ENCODE measurements at places on chromosomes 6 and 20.

GRCh38 chr6:2859185-2859700 is 17.6 kb upstream of the SERPINB1 start:
- no peak for DNase-seq

- no peak for DNase-seq
These were observed 111.0 kb downstream of the SYCP2 start for GRCh38 chr20:59822291-59823029.

DNA sequence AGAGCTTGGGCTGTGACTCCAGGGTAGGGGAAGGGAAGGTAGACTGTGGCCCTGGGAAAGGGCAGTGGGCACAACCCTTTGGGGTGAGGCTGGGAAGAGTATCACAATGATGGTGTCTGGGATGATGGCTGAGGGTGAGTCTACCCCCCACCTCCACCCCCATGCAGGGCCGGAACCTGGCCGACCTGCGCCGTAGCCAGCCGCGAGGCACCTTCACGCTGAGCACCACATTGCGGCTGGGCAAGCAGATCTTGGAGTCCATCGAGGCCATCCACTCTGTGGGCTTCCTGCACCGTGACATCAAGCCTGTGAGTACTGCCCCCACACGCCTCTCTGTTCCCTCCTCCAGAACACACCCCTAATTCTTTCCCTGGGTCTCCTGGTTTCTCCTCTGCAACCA is 10.1 kb downstream of the TTBK1 start:
- DNase-seq: no peak

DNA sequence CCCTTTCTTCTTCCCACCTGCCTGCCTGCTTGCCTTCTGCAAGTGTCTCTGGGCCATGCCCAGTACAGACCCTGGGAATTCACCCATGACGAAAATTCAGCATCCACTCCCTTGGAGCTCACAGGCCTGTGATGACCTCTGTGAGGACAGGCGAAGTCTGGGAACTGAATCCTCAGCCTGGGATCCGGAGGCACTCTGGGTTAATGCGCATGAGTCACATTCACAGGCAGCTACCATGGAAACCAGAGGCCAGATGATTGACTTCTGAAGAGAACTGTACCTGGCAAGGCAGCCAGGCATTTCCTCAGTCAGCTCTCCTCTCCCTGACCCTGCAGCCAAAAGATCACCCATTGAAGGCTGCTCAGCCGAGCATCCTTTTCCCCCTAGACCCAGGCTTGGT is 41.0 kb downstream of the SLC9A8 start:
- no peak for DNase-seq

- DNase-seq: no peak
These were observed 6.7 kb upstream of the VNN2 start for GRCh38 chr6:132764370-132764769.

DNA sequence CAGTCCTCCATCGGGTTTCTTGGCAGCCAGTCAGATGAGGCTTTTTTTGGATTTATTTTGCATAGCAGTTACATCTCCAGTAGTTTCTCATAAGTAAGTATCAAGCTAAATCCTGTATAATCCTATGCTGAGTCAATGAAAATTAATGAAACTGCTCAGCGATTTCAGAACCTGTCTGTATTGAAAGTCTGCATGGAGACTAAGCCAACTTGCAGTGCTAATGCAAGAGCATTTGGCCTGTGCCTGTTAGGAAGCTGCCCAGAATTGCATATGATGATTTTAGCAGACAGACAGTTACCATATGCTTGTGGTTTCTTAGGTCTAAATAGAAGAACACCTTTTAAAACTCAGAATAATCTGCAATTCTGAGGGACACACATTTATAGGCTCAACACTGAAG is 25.2 kb upstream of the LRRN4 start:
- no peak for DNase-seq

DNA sequence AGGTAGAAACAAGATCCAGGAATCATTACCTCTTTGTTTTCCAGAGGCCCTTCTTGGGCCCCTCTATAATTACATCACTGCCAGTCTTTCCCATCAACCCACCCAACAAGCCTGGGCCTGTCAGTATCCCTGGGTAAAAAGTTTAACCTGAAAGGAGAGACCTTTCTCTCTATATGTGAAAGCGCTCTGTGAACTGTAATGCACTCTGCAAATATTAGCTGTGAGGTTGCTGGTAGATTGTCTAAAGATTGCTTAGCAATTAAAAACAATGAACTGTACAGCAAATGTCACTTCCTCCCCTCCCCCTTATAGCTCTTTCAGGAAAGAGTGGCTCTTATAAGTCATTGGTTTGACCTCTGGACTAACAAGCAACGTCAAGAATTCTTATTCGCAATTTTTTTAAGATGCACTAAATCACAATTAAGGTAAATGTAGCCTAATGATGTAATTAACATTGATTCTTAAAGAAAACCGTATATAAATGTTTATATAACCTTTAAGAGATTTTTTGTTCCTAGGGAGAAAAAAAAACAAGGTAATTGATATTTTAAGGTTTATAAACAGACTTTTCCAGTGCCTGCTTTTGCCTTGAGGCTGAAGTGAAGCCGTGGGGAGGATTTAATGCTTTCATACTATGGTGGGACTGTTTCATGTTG is 18.4 kb downstream of the ECT2L start:
- DNase-seq: no peak

DNA sequence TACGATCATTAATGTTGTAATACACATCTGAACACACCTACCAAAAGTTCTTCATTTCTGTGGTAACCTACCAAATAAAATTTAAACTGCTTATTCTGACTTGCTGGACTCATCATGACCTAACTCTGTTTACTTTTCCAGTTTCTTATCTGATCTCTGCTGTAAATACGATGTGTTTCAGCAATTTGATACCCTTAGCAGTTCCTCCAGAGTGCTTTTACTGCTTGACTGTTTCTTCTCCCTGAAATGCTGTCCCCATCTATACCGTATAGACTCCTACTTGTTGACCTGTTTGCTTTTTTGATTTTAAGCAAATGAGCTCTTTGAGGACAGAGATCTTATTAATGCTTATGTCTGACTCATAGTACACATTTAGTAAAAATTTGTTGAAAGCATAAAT is 119.5 kb downstream of the SCAF8 start:
- no peak for DNase-seq

DNA sequence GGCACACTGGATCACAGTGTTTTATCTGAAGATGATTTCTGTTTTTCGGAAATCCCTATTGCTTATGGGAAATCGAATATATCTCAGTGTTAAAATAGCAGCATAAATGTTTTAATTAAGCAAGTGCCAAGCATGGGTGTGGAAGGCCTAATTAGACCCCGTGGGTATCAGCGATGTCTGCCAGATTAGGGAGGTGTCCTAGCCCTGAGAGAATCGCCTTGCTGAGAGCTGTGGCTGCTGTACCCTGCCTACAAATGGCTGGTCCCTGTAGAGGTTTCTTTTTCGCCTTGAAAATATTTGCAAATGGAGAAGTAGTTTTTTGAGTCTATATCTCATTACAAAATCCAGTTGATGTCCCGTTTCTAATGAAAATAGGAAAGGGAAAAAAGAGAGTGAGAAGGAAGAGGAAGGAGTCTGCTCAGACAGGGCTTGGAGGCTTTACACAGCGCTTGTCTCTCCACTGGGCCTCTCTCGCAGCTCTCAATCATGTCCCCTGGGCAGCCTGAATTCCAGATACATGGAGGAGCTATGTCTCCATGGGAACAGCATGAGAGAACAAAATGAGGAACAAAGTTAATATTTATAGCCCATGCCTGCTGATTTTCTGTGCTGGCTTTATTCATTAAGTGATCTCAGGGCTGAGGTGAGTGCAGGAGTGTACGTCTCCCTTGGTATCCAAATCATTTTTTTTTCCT is 35.2 kb upstream of the BCLAF1 start:
- DNase-seq: no peak

DNA sequence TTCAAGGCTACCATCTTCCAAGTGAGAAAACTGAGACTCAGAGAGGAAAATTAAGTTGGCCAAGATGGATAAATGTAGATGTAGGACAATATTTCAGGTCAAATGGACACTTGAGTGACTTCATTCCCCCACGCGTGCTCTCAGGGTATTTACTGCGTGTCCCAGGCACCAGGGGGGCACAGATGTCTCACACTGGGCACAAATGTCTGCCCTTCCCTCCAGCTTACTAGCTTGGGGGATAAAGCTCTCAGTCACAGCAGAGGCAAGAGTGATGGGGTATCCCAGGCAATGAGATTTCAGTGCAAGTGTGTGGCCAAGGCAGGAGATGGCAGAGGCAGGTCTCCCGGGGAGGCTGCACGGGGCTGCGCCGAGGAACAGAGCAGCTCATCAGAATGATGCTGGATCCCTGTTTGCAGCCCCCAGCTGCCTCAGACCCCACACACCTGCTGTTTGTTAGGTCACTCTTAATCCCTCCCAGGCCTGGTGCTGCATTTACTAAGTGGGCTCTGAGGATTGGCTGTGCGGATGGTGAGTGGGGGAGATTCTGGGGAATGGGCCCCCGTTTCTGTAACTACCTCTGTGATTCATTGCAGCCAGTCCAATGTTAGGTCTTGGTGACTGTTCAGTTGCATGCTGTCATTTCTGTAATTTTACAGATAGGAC is 44.1 kb downstream of the PTK7 start:
- no peak for DNase-seq

DNA sequence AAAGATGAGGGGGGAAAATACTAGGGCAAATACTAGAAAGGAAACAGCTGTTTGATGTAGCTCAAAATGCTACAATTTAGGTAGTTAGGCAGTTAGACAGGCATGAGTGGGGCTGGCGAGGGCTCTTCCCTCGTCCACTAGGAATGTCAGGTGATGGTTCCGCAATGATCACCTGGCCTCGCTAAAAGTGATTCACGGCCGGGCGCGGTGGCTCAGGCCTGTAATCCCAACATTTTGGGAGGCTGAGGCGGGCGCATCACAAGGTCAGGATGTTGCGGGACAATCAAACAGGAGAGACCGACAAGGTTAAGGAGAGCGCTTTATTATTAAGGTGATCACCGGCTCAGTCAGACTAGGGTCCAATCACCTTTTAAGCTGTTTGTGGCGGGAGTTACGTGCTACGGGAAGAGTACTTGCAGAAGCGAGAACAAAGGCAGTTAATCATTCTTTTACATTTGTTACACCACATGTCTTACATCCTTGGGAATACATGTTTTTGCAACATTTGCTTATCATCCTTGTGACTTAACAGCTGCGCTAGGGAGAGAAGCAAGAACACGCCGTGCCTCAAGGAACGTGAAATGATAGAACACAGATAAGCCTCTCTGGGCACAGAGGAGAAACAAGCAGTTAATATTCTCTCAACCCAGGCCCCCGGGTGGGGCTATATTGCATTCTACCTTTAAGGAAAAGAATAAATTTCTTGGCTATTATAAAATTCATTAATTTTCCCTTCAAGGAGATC is 1025.4 kb downstream of the EYS start:
- no peak for DNase-seq

GRCh38 chr6:38783443-38784228 is 68.5 kb downstream of the DNAH8 start:
- DNase-seq: no peak

GRCh38 chr20:59043698-59044097 is 1.1 kb upstream of the PRELID3B start:
- no peak for DNase-seq

DNA sequence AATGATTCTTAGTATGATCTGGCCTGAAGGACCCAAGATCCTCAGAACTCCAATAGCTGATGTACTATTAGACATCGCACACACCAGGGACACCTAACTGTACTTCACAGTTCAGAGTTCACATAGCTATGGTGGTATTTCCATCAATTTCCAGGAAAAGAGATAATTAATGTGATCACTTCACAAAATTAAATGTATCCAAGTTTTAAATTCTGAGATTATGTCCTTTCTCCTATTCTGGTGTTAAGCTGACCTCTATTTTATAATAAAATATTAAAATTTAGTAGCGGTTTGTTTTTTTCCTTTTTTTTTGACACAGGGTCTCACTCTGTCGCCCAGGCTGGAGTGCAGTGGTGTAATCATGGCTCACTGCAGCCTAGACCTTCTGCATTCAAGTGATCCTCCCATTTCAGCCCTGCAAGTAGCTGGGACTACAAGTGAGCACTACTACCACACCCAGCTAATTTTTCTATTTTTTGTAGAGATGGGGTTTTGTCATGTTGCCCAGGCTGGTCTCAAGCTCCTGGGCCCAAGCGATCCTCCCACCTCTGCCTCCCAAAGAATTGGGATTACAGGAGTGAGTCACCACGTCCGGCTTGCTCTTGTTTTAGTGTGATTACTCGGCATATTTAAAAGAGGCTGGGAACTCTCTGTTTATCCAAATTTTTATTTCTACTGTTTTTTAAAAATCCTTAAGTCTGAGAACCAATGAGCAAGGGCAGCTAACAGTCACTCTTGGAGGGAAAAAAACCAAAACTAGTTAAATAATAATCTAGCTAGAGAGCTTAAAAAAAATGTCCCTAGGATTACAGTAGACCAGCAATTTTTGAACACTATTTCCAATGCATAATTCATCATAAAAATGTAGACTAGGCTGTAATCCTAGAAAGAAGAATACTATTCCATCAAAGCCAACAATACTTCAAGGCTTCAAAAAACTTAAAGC is 16.0 kb downstream of the KIF13A start:
- DNase-seq: no peak

DNA sequence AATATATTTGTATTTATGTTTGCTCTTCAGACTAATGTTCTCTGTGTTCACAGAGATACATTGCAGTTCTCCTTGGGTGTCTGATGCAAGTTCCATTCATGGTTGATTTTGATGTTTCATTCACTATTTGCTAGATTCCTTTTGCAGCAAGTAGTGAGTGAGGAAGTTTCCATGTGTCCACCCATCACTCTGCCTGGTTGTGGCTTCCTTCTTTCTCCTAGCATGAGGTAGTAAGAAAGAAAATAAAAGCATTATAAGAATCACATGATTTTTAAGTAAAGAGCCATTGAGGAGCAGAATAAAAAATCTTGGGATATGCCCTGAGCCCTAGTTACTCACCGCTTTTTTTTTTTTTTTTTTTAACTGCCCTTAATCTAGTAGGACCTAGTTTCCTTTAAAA is 8.7 kb downstream of the SASH1 start:
- no peak for DNase-seq

- no peak for DNase-seq
These were observed 3.1 kb downstream of the IFNGR1 start for GRCh38 chr6:137216106-137216505.

GRCh38 chr6:5036269-5036668 is 32.4 kb upstream of the RPP40 start:
- no peak for DNase-seq

GRCh38 chr6:69980624-69981023 is 114.3 kb downstream of the COL19A1 start:
- no peak for DNase-seq

GRCh38 chr20:49381558-49382493 is 100.6 kb downstream of the KCNB1 start:
- no peak for DNase-seq

- peak; percentile 8 for DNase-seq
These were observed 2.6 kb upstream of the ZBP1 start for GRCh38 chr20:57622579-57623381.

DNA sequence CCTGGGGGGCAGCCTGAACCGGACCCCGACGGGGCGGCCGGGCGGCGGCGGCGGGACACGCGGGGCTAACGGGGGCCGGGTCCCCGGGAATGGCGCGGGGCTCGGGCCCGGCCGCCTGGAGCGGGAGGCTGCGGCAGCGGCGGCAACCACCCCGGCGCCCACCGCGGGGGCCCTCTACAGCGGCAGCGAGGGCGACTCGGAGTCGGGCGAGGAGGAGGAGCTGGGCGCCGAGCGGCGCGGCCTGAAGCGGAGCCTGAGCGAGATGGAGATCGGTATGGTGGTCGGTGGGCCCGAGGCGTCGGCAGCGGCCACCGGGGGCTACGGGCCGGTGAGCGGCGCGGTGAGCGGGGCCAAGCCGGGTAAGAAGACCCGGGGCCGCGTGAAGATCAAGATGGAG is 636 bp downstream of the SRF start:
- DNase-seq: peak; percentile 56

- DNase-seq: no peak
These were observed 24.7 kb downstream of the GJA1 start for GRCh38 chr6:121460170-121460569.

- DNase-seq: peak; percentile 69
These were observed 240.9 kb downstream of the PHACTR1 start for GRCh38 chr6:12957321-12958051.

Measured in KG1 (cell line).